ENCODE measurements at places on chromosomes 3 and 15.

GRCh38 chr3:99648101-99648500, 9.7 kb downstream of the COL8A1 start:
- DNase-seq, result peak; percentile 73

GRCh38 chr15:74777769-74778598, 3.9 kb upstream of the CSK start:
- no peak for DNase-seq

DNA sequence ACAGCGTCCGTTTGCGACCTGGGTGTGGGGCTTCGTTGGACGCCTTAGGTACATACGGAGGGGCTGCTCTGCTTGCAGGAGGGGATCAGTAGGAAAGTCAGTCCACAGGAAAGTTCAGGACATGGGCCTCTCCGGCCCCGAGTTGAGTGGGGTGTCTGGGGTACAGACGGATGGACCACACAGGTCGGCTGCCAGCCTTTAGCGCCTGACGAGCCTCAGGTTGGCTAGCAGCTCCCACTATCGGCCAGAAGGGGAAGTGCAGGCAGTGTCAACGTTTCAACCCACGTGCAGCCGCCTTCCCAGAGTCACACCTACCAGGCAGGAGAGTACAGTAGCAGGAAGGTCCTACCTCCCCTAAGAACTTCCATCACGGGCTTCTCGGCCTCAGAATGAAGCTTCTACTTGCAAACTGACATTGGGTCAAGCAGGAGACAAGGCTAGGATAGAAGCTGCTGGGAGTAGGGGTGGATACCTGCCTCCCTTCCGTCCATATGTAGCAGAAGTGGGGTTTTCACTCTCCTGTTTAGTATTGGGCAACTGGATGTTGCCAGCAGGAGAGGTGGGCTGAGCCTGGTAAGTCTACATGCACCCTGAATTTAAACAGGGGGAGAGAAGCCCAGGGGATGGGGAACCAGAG, 1.8 kb upstream of the SCN5A start:
- peak; percentile 48 for DNase-seq

GRCh38 chr3:16936676-16937230, 52.0 kb downstream of the PLCL2 start:
- DNase-seq, result no peak

- DNase-seq, result no peak
Observed at GRCh38 chr3:147462856-147463255, 53.7 kb downstream of the ZIC1 start.

GRCh38 chr3:24387493-24387892, 107.2 kb downstream of the THRB start:
- DNase-seq, result peak; percentile 54

DNA sequence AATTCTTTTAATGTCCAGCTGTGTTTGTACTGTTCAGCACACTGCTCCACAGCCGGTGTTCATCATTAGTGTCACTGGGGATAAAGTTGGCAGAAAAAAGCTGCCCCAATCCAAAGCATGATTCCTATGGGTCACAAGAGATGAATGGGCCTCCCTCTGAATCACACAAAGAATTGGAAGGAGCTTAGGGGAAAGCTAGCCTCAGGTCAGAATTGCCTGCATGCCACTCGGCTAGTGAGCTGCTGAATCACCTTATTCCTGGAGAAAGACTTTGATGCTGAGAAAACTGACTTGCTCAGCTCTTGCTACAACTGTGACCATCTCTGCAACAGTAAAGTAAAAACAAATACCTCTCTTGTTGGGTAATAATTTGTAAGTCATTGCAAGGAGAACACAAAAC, 3.5 kb downstream of the CCK start:
- peak; percentile 87 for DNase-seq

DNA sequence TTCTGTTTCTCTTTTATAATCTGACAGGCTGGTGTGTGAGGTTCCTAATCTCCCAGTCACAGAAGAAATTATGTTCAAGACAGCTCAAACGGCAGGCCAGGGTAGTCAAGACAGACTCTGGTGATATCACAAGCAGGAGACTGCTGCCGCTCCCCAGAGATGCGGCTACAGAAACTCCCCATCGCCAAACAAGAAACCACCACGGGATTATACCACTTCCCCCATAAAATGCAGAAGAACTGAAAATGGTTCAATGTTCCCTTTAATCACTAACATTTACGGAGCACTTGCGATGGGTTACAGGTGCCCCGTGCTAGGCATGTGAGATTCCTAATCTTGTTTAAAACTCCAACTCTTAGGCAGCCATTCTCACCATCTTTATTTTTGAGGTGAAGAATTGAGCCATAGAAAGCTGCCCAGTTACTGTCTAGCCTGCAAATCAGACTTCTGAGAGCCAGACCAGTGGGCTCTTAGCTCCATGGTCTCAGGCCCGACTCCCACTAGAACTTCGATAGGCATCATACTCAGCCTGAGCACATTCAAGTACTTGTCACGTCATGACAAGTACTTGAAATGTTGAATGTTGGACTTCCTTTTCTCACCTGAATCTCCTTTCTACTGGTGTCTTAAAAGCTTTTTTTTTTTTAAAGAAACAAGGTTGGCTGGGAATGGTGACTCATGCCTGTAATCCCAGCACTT, 58.4 kb downstream of the TBC1D2B start:
- no peak for DNase-seq

DNA sequence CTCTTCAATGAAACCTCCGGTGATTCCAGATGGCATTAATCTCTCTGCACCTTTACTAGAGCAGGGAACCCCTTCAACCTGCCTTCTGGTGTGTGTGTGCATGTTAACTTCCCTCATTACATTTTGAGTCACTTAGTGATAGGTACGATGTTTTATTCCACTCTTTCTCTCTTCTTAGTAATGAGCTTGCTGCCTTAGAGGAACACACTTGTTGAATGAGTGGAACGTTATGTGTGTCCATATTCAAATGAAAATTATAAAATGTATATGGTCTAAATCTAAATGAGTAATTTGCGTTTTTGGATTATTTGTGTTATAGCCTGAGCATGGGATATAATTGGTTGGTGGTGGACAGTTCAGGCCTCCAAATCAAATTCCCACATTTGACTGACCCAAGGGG, 12.1 kb downstream of the MAP2K5 start:
- no peak for DNase-seq

DNA sequence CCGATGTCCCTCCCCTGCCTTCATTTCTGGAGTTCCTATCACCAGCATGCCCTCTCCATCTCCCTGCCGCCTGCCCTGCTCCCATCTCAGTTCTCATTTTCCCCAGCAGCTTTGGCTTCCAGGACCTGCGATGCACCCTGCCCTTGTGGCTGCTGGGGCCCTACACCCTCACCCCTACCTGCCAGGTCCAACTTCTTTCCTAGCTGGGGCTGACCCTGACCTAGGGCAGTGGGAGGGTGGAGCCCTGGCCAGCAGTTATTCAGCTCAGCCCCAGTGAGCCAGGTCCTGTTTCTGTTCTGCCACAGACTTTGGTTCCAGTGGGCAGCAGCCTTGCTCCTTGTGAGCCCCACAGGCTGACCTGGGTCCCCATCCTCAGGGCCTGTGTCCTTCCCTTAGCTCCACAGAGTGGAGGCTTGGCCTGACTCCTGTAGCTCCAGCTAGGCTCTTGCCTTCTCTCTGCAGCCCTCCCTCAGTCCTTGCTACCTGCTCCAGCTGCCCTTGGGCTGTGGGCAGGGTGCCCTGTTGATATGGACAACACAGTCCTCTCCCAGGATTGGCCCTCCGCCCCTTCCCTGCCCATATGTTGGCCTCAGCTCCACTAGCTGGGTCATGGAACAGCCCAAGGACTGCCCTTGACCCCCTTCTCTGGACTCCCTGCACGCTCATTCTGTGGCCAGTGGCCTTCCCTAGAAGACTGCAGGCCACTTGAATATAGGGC, 34.7 kb upstream of the PDE8A start:
- DNase-seq, result no peak

- DNase-seq, result no peak
Observed at GRCh38 chr15:39823634-39824033, 41.0 kb upstream of the FSIP1 start.

DNA sequence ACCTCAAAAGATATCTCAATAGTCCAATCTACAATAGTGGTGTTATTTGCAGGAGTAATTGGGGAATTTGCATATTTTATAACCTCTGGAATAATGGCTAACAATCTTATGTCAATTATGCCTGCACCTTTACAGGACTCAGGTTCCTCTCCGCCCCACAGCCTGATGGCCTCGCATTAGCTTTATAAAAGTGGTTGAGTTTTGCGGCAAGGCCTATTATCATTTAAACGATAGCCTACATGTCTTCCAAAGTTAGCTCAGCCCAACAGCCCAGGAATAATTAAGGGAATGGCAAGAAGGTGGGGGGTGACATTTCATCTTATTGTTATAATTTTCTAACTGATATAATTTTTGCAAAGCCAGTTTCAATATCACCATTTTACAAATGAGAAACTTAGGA, 97.3 kb downstream of the RTP4 start:
- no peak for DNase-seq

DNA sequence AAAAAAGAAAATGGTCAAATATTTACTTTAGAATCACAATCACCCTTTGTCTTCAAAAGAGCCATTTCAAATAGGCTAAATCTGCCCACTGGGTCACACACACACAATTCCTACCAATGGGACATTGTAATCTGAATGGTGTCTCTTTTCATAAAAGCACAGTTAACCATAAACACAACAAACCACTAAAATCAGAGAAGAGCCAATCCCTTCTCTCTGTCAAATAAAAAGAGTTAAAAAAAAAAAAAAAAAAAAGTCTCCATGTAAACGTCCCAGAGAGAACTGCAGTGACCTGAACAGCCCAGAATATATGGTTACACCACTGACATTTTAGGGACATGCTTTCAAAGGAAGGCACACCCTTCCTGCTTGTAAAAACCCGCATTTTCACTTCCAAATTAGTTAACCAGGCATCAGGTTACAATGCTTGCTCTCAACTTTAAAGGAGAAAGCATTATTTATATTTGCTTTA, 63.7 kb downstream of the PRICKLE2 start:
- DNase-seq, result no peak

DNA sequence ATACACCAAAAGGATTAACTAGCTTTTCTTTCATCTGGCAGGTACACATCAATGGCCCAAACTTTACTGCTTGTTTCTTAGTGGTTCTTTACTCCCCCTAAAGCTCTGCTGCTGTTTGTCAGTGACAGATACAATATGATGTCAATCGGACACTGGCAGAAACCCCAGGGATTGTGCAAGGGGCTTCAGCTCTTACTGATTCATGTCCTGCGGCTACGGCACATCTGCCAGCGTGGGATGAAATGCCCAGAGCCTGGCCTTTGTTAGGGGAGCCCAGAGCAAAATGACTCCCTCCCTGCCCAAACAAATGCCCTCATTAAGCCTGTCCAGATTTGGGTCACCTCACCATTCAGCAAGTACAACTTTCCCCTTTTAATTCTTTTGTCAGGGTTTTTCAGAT, 28.3 kb downstream of the SRP14 start:
- DNase-seq, result peak; percentile 42

GRCh38 chr3:99901200-99901926, 83.7 kb downstream of the CMSS1 start:
- peak; percentile 91 for DNase-seq

DNA sequence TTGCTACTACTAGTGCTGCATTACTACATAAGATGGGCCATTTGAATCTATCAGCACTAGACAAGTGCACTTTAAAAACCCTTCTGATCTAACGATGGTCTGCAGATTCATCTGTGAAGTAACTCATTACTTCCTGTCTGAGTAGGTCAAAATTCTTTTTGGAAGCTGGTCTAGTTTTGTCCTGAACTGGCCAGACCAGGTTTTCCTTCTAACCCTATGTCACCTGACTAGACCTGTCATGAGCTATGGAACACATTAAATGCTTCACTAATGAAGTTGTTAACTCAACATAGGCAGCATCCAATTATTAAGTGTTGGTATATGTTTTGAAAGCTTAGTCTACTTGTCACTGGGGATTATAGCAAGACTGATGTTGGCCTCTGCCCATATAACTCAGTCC, 10.1 kb upstream of the RBM5 start:
- no peak for DNase-seq

DNA sequence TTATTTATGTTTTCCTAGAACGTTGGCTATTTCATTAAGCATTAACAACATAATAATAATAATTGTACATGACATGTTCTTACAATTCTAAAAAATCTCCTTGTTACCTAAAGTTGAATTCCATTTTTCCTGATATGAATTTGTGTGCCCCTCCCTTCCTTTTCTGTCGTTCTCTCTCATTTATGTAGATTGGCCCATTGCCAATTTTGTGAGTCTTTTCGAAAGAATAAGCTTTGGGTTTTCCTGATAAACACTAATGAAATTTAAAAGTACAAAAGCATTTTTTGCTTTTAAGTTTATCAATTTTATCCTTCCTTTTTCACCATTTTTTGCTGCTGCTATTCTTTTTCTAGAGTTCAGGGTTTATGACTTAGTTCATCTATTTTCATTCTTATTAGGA, 44.9 kb downstream of the PRR23E start:
- DNase-seq, result no peak

GRCh38 chr3:134933997-134934396, 138.9 kb downstream of the EPHB1 start:
- DNase-seq, result no peak

DNA sequence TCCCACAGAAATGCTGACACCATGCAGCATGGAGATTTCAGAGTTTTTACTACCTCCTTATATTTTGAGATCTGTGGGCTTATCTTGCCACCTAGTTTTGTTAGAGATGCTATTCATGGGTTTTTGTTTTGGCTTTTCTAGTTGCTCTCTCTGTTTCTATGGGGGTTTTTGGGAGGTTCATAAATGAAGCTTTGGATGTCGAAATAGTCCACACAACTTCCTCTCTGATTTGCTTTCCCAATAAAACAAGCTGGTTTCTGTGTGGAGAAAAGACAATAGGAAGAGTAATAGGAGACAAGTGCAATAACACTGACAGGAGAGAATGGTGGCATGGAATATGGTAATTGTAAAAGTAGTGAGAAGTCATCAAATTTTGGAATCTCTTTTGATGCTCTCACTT, 106.8 kb upstream of the GPR149 start:
- no peak for DNase-seq

DNA sequence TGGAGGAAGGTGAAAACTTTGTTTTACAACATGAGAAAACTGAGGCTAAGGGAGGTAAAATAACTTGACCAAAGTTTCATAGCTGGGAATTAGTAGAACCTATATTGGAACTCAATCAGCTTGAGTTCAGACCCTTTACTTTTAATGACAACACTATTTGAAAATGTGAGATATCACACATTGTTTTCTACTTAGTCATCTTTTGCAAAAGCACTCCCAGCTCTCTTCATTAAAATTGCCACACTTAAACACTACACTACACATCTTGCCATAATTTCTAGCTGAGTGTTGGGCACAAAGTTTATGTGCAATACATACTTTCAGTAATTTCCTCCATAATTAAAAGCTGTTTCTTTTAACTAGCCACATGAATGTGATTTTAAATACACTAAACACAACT, 230.4 kb upstream of the DCBLD2 start:
- DNase-seq, result peak; percentile 65

DNA sequence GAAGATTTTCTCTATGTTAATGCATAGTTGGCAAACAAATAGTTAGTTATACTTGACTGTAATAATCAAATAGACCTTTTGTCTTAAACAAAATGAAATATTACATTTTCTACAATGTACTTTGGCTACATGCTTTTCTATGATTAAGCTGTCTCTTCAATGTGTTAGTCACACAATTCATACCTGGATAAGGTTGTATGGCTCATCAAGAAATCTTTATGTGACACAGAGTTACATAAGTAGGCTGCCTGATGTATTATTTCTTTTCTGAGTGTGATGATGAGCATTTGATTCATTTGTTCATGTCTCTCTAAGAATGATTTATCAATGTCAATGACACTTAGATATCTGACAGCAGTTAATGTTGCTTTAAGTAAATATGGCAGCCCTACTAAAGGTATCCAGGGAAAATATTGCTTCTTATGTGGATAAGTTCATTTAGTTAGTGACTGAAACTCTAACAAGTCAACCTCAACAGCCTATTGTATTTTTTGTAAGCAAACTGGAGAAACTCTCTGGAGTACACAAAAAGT, 157.4 kb upstream of the SOX2 start:
- DNase-seq, result no peak

Measured in EL (cell line).